ENCODE measurements at places on chromosomes 16 and 17. TPM values are rescaled to one million over a fixed set of nuclear protein-coding genes. Genes with fewer than 3 reads are reported as not detected.

Gene SLC16A11
- not detected for total RNA-seq

Gene KLHL11
- total RNA-seq, result 30.6 TPM

Gene PLK1
- total RNA-seq, result 24.6 TPM

Gene IL34
- 1.7 TPM for total RNA-seq

Gene SLC39A11
- 16.0 TPM for total RNA-seq

Gene PRDM7
- total RNA-seq, result not detected

All from fibroblast of villous mesenchyme (primary cell).